Jurkat, Clone E6-1 (cell line): ENCODE measurements at places on chromosomes 4 and X.

DNA sequence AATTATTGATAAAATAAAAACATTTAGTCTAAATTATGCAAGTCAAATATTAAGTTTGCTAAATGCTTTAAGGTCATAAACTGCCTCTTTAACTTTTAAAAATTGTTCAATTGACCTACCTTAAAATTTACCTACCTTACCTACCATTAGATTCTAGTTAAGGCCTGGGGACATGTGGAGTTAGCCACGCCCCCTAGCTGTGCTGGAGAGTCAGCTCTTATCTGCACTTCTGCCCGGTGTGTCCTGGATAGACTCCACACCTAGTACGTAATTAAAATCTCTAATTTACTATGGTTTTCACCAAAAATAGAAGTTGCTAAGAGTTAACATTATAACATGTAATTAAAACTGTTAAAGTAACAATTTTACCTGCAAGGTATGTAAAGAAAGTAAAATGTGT, 22.7 kb downstream of the TENM3 start:
- DNase-seq, result no peak

- no peak for DNase-seq
Measured at GRCh38 chrX:131332331-131332730, 43.2 kb upstream of the IGSF1 start.

DNA sequence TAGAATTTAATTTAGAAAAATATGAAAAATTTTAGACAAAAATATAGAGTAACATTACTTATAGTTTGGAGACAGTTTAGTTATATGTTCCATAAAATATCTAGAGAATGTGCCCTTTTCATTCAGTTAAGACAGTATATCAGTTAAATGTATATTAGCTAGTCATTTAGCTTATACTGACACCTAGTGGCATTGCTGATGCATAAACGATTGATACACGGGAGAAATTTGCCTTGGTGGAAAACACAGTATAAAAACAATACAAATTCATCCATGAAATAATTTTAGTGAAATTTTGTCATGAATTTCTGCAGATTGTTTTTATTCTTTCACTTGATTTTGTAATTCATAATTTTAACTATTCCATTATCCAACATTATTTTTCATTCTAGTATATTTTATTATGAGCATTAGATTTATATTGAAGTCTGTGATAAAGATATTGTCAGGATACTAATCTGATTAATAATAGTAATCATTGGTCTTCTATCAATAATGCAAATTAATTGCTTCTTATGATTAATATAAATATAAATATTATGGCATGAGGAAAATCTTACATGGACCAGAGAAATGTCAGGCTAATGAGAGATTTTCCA, 219.0 kb downstream of the TLL1 start:
- DNase-seq, result peak; percentile 44

DNA sequence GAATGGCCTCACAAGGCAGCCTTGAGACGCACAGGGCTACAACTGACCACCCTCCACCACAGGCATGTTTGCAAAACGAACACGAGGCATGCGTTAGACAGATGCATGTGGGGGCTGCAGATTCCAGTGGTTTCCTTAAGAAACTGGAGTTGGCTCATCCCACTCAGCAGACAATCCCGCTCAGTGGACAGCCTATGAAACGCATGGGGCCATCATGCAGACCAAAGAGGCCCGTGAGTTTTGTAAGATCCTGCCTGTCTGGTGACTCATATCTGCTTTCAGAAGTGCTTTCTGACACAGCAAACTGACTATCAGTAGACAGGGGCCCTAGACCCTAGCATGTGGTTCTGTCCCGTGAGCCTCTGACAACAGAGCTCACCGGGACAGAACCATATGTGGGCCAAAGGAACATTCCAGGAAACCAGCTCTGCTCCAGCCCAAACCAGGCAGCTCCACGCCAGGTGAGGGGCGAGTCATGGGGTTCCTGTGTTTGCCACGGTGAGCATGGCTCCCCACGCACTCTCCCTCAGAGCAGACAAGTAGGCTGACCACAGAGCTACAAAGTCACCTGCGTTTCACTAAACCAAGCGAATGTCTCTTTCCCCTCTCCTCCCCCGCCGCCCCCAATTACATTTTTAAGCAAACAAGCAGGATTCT, 74.4 kb downstream of the MTMR1 start:
- DNase-seq, result no peak
